ENCODE measurements at places on chromosomes 3 and 15.

DNA sequence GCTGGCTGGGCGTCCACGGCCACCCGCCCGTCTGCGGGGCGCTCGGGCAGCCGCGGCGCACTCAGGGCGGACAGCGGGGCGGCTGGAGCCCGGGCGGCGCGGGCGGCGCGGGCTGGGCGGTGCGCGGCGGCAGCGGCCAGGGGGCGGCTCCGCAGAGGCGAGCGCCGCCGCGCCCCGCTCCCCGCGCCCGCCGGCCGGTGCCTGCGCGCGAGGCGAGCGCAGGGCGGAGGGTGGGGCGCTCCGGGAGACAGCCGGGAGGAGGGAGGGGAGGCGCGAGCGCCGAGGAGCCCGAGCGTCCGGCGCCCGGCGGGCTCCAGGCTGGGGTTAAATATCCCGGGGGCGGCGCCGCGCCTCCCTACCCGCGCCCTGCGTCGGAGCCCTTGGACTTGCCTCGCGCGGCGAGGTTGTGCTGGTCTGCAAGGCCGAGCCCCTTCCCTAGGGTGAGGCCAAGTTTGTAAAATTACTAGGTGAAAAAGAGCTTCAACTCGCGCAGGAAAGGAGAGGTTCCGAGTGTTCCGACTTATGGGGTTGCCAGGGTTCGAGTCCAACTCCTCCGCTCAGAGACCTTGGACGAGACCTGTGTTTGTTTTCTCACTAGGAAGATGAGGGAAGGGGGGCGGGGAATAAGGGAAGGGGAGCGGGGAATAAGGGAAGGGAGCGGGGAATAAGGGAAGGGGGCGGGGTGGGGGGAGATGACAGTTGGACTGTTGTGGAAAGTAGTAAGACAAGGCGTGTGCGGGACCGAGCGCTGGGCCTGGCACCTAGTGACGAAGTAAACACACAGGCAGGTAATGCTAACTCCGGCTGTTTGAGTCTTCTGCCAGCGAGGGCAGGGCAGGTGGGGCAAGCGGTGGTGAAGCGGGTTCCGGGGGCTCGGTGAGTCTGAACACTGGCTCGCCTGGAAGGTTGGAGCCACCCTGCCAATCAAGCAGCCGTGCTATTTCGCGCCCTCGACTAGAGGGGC is at the start of gene TNFAIP8L3:
TNFAIP8L3 (minus strand) TSS at position 301 of the 964 bp plus-strand sequence. CDS start 311 bp downstream, outside the sequence.
- peak; percentile 65 for DNase-seq

- DNase-seq, result no peak
These were observed 32.7 kb downstream of the STARD9 start for GRCh38 chr15:42608110-42608531.

DNA sequence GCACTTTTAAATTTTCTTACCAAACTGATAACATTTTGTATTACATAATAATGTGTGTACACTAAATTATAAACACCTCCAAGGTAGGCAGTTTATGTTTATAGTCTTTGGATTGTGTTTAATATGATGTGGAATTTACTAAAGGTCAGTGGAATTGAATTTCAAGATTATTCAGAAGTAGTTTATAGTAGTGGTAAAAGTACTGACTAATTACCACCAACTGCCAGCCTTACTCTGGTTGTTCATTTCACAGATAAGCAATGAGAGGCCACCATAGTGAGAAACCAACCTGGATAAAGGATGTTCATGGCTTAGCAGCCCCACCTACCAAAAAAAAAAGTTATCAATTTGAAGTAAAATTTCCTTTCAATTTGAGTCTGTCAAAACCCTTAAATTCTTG is 54.0 kb upstream of the EIF5A2 start:
- DNase-seq, result no peak

- DNase-seq, result peak; percentile 46
These were observed 162.4 kb upstream of the CFAP20DC start for GRCh38 chr3:59212128-59212779.

GRCh38 chr3:11335056-11335608 is 62.9 kb downstream of the ATG7 start:
- peak; percentile 53 for DNase-seq

GRCh38 chr3:23648326-23648995 is 157.3 kb upstream of the UBE2E1 start:
- no peak for DNase-seq

DNA sequence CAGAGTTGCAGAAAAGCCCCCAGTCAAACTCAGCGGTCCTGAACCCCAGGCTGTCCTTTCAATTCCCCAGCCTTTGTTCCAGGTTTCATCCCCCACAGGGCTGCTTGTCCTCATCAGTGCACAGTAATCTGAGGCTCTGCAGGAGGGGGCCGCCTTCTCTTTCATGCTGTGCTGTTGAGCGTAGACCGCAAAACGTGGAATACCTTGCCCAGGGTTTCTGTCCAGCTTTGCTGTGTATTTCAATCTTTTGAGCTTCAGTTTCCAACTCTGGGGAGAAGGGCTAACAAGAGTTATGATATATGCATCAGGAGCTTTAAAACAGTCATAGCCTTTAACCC is 64.8 kb downstream of the FAM43A start:
- DNase-seq, result no peak

DNA sequence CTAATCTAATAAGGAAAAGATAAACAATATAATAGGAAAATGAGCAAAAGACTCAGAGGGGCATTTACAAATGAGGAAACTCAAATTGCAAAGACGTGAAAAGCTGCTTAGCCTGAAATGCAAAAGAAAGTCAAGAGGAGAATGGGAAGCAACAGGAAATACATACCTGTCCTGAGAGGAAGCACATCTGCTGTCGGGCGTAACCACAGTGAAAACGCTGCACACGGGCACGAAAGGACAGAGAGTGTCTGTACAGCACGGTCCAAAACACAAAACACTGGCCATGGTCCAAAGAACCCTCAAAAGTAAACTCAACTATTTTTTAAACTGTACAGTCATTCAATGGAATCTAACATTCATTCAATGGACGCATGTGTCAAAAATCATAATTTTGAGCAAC is 100.6 kb downstream of the CHSY1 start:
- no peak for DNase-seq

GRCh38 chr3:193734737-193735366 is 141.8 kb downstream of the OPA1 start:
- no peak for DNase-seq

- peak; percentile 58 for DNase-seq
These were observed 31.7 kb downstream of the HMCES start for GRCh38 chr3:129310111-129311011.

- no peak for DNase-seq
These were observed 278.9 kb upstream of the NR2F2 start for GRCh38 chr15:96051598-96051997.

GRCh38 chr15:73902121-73903020 is 23.9 kb upstream of the LOXL1 start:
- no peak for DNase-seq

- no peak for DNase-seq
These were observed 73.9 kb upstream of the ADPGK start for GRCh38 chr15:72857331-72858063.

- DNase-seq, result no peak
These were observed 57.0 kb upstream of the FRMD4B start for GRCh38 chr3:69442771-69443311.

- no peak for DNase-seq
These were observed 2.2 kb upstream of the CD47 start for GRCh38 chr3:108093021-108093420.

DNA sequence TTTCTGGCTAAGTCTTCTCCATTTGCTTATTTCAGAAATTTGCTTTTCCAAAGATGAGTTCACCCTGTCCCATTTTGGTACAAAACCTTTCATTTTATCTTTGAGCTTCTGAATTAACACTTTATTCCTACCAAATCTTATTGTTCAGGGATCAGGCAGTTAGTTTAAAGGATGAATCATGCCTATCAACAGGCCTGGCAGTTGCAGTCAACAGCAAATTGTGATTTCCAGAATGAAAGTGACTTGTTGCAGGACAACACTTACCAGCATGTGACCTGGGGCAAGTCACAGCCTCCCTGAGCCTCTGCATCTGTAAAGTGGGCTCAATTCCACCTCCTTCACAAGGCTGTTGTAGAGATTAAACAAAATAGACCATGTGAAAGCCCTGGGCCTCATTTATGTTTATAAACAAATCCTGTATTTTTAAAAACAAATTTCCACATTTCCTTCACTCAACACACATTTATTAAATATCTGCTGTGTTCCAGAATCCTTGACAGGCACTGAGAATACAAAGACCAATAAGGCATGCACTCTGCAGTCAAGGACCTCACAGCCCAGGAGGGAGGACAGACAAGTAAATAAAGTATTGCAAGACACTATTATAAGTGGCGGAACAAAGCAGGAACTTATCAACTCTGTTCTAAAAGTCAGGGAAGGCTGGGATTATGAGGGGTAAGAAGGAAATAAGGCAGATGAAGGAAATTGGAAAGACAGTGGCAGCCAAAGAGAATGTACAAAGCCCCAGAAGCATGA is 359.1 kb upstream of the IL12A start:
- DNase-seq, result no peak

GRCh38 chr3:13543253-13543652 is 5.7 kb upstream of the FBLN2 start:
- DNase-seq, result no peak

DNA sequence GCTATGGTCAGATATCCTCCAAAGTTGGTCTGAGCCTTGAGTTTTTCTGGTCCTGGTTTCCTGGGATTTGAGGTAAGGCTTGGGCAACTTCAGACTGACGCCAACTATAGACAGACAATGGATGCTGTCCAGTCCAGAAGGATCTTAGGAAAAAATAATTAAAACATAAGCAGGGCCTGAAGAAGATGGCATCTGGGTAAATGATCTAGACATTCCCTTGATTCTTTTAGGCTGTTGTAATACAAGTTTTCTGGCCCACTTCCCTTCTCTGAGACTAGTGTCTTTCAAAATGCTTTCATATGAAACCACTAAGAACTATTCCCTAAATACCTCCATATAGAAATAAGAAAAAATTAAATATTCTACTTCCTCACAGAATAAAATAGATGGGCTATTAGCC is 47.7 kb upstream of the PLXND1 start:
- no peak for DNase-seq

DNA sequence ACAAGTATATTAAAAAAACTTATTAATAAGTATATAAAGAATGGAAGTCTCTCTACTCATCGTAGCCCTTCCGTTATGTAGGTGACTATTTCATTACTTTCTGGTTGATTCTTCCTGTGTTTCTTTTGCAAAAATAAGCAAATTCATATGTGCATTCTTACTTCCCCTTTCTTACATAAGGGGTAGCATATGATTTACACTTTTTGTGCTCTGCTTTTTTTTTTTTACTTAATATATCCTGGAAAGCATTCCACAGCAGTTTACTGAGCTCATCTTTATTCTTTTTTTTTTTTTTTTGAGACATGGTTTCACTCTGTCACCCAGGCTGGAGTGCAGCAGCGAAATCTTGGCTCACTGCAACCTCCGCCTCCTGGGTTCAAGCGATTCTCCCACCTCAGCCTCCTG is 12.9 kb downstream of the SCAMP5 start:
- DNase-seq, result no peak

DNA sequence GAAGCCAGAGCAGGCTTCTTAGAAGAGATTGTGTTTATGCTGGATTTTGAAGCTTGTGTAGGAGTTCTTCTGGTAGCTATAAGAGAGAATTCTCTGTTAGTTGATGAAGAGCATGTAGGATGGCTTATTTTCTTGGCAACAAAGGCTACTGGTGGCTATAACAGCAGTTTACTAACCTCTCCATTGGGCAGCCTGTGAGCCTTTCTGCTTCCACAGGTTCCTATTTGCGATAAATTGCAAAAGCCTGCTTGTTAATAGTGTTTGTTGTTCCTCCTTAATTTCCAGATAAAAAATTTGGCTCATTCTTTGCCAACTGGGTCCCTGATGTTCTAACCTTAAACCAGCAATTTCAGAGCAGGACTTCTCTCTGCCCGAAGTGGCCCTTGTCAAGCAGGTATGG is 290.6 kb upstream of the TRIM42 start:
- DNase-seq, result no peak

DNA sequence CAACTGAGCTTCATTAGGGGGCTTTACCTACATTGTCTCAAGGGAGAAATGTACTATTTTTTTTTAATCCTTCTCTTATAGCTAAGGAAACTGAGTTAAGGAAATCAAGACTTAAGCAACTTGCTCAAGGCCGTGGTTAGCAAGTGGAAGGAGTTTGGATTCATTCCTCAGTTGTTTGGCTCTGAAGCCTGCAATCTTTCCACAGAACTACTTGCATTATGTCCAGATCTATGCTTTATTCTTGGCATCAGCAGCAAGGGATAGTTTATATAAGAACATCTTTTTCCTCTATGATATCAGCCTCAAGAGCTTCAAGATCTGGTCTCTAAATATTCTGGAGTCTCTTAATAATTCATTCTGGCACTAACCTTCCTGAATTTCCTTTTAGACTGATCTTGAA is 182.4 kb downstream of the SV2B start:
- no peak for DNase-seq

DNA sequence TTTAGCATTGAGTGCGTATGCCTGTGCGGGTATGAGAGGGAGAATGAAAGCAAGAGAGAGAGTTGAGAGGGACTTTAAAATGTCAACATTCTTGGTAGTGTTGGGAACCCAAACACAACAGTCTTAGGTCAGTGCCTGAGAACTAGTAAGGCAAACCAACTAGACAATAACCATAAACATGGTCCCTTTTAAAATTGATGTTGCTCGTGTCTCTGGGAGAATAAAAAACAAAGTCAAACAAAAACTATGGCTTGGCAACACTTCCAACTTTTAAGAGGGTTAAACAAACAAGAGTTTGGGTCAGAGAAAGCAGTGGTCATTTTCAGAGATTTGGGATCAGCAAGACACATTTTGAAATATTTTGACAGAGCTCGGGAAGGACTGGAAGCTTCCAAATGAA is 146.7 kb upstream of the THBS1 start:
- no peak for DNase-seq

- DNase-seq, result no peak
These were observed 263.7 kb upstream of the LMCD1 start for GRCh38 chr3:8237893-8238292.

DNA sequence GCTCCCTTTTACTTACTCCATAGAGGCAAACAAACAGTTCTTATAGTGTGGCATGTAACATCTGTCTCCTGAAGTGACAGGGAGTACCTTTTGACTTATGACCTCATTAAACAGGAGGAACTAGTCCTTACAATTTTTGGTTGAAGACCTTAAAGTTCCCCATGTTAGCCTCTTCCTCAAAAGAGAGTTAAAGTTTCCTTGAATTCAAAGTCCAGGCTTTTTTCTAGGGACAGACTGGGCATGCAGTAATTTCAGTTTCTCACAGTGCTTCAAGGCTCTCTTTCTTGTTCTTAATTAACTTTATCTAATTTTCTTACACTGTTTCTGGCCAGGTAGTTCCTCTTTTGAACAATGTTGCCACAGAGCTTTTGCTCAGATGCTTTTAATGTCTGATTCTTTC is 12.1 kb downstream of the GOLM2 start:
- no peak for DNase-seq

DNA sequence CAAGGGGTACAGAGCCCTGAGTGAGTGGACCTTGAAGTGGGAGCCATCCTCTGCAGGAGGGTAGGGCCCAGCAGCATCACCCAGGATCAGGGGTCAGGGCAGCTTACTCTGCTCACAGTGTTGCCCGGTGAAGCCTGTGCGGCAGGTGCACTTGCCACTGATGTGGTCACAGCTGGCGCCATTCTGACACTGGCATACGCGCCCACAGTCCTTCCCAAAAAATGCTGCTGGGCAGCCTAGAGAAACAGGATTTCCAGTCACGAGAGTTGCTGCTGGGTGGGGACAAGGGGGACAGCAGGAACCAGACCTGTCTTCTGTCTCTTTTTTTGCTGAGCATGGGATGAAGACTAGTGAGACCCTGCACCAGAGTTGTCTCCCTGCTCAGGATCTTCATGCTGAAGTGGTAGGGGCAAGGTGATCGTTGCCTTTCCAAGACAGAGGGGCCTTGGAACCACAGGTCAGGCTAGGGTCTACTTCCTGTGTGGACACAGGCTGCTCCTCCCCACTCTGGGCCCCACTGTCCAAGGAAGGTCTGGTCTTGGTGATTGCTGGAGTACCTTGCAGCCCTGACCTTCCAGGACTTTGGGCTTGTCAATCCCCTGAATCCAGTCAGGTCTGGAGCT is 46.9 kb downstream of the RAB11A start:
- no peak for DNase-seq
